ENCODE measurements at places on chromosomes 7 and 10. TPM values are rescaled to one million over a fixed set of nuclear protein-coding genes. Genes with fewer than 3 reads are reported as not detected.

The FAM3C gene
- 65.5 TPM for total RNA-seq

DNA sequence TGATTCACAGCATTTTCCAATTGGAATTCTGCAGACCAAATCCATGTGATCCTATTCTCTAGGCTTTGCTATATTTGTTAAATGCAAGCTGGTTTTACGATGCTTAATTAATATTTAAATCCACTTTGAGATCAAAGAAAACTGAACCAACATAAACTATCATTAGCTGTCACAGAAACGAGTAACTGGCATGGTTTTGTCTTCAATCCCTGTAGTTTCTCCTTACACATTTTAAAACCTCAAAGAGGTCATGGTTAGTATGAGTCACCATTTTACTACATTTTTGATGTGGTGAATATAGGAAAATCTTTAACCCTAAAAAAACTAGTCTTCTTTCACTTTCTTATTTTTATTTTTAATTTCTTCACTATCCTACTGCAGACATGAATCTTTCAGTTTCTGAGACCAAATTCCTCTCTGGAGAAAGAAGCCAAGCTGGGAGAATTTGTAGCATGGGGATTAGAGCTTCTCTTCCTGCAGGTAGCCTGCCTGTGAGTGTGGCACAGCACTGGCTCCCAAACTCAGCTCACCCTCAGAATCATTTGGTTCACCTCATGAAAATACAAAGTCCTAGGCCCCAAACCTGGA, 8.7 kb upstream of the LIPM start:
- DNase-seq, result no peak

DNA sequence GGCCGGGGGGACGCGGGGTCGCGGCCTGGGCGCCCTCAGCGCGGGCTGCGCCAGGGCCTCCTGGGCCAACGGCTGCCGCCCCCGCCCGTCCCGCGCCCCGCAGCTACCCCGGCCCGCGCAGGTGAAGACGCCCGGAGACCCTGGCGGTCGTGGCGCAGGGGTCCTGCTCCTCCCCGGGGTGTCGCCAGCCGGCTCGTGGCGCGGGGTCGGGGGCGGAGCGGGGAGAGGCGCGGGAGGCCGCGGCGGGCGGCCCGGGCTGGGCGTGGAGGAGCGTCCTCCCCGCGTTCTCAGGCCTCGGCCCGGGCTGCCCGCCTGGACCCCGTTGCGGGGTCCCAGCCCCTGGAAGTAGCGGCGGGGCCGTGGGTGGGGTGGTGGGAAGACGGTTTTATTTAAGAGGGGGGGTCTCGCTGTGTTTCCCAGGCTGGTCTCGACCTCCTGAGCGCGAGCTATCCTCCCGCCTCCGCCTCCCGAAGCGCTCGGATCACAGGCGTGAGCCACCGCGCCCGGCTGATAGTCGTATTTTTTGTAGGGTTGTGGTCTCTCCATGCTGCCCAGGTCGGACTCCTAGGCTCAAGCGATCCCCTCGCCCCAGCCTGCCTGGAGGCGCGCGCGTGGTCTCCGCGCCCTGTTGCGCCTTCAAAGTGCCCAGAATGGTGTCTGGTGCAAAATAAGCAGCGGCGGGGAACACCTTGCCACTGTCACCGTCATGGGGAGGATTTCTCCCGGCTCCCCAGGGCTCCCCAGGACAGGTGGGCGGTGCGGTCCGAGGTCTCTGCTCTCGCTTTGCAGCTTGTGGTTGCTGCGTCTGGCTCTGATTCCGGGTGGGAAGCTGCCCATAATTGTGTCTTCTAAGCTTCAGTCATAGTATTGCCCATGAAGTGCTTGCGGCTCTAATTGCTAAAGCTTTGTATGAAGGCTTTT, 15.3 kb upstream of the SUN1 start:
- peak; percentile 89 for DNase-seq

DNA sequence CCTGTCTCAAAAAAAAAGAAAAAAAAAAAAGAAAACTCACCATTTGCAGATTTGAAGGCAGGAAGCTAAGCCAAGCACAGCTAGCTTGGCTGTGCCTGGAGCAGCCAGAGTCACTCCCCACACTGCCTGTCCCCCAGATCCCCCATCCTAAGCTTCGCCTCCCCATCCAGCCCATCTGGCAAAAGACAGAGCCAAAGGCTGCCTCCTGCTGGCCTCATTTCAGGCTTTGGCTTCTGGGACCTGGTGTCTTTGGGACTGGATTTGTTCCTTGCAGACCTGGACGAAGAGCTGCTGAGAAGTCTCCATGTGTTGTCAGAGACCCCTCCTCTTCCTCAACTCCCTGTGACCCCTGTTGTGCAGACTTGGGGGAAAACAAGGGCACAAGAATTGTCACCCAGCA, 8.1 kb downstream of the ASL start:
- peak; percentile 66 for DNase-seq
